ENCODE measurements at places on chromosomes 4 and X.

DNA sequence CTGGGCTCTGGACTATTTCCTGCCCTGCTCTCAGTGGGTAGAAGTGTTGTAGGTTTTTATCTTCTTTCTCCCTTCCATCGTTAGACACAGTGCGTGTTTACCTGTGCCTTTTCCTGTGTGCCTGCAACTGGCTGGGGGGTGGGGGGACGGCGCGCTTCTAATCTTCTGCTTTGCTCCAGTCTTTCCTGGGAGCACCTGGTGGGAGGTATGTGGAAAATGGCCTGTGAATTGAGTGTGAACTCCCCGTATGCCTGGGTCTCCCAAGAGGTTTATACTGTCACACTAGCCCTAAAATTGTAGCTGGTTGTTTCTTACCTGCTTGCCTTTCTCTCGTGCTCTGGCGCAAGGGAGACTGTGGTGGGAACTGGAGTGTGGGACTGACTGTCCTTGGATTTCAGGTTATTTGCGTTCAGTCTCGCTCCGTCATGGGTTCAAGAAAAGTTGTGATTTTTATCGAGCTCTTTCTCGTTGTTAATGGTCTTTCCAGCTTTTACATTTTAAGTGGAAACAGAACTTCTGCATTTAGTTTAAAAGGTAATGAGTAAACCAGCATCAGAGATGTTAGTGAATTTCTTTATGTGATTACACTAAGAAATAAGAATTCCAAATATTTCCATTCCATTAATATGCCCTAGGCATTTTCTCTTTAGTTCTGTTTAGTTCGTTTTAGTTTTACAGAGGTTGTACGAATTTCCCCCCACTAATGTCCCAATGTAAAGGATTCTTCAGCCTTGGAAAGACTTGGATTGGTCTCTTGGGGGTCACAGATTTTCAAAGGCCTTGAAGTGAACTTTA is 15.3 kb downstream of the MRPL1 start:
- DNase-seq = no peak

DNA sequence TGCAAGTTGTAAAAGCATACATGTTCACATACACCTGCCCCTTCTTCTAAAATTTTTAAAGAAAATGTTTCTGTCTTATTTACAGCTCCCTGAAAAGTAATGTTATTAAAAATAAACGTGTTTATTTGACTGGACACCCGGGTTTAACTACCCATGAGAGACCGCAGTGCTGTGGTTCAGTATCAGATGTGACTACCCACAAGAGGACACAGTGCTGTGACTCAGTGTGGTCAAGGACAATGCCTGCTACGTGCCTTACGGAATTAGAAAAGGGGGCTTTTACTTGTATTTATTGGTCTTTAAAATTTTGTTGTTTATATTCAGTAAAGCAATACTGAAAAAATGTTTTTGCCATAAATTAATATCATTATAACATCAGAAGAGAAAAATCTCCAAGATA is 641.4 kb downstream of the TRIML1 start:
- DNase-seq = no peak

- DNase-seq = no peak
Measured at GRCh38 chrX:71941145-71941544, 30.5 kb downstream of the NHSL2 start.

- DNase-seq = no peak
Measured at GRCh38 chr4:181030961-181031360, 1212.2 kb upstream of the TENM3 start.

DNA sequence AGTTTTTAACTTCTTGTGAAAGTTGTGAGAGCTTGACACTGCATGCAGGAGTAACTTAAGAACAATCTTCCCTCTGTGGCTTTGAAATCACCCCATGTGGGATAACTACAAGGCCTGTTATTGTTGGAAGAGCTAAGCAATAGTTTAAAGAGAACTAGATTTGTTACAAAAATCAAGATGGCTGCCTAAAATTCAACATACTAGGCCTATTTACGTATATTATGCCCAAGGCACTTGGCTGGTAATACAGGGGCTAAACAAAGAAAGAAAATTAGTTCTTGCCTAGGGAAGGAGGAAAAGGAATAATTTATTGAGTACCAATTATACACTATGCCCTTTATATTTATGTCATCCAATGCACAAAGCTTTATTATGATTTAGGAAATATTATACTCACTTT is 36.1 kb downstream of the DMD start:
- DNase-seq = no peak

DNA sequence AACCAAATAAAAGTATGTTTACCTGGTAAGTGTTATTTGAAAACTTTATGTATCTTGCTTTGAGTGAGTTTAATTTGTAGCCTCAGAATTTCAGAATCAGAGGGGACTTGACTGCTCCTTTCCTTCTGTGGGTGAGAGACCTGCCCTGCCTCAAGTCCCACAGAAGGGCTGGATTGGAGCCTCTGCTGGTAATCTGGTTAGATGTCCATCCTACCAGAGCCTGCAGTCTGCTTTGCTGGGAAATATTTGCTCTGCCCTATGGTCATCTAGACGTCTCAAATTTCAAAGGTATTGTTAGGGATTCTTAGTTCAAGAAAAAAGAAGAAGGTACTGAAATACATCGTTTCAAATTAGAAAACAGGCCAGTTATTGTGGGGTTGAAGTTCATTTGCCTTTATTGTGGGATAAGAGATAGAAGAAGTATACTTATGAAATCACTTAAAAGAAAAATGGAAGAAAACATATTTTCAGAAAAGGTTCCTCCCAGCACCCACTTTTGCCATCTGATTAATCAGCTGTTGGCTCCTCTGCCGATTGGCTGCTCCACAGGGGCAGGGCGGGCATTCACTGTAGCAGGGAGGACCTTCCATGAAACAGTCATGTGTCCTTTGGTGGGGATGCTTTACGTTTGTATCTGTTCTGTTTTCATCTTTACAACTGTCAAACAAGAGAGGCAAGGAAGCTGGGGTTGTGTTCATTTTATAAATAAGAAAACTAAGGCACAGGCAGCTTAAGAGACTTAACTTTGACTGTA is 73.3 kb upstream of the TLR2 start:
- DNase-seq = no peak

DNA sequence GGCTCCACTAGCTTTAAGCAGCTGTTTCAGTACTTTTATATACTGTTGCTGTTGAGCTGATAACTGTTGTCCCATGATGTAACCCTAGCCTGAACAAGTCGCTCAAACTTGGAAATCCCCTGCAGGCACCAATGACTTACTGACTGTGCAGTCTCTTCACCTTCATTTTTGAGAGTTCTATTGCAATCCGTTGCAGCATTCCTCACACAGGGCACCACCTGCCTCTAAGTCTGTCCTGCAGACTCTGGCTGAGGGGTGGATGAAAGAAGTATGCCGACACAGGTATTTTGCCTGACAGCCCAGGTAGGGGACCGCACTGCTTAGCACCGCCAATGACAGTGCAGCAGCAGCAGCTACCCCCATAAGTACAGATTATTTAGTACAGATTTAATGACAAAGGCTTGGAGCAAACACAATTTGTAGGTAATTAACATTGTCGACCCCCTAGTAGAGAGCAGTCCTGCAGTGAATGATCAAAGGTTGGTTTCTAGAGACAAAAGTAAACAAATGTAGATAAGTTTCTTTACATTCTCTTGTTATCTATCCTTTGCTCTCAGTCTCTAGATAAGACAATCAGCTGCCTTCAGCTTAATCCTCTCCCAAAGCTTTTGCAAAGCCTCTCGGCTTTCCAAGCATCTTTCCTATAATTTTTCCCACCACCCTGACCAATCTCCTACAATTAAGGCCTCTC is 205.0 kb downstream of the PABPC4L start:
- no peak for DNase-seq

- DNase-seq = no peak
Measured at GRCh38 chr4:140135529-140136088, 18.4 kb downstream of the MAML3 start.

DNA sequence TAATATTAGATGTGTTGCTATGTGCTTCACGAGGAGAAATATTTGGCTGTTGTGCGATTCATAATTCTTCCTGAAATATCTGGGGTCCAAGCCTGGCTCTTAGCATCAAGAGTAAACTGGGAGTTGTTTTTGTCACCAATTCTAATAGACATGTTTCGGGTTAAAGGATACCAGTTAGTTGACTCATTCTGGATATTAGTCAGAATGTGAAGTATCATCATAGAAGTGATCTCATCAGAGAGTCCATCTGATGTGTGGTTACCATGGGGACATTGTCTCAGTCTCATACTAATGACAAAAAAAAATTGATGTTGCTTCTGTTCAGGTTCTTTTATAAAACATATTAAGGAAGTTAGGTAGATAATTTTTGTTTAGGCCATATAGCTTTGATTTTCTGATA is 57.2 kb upstream of the MTMR1 start:
- DNase-seq = peak; percentile 26

DNA sequence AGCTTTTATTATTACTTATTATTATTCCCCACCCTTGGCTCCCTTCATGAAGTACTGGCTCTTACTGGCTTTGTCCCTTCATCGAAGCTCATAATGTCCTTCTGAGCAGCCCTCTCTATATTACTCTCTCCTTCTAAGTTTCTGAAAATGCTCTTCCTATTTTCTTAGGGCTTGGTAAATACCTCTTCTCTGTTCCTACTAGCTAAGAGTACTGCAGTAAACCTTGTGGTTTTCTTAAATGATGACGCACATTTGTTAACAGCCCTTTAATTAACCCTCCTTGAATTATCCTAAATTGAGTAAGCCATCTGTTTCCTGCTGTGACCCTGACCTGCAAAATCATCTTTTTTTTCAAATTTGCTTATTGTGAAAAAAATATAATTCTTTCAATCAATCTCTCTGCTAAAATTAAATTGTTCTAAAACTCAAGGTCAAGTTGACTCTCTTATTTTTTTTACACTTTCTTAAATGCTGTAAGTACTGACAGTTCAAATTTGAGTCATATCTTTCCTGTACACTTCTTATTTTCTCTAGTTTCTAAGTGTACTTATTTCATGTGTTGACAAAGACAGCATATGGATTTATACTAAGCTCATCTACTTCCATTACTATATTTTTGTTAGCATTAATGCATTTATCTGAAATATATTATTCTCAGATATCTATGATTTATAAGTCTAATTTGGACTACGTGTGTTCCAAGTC is 148.9 kb downstream of the ADAM29 start:
- no peak for DNase-seq

DNA sequence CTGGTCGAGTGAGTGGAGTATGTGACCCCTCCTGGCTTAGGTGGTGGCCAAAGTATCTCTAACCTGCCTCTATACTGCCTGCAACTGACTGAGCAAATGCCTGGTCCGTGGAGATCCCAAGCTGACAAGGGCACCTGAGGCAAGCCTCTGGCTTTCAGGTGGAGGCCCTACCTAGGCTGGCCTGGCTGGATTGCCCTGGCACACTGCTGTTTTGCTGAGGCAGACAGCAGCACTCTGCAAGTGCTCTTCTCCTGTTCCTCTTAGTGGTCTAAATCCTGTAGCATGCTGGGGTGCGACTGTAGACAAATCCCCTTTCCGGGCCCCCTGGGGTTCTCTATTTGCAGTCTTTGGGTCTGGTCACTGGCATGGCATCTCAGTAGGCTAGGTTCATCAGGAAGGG is 44.8 kb downstream of the PNMA5 start:
- no peak for DNase-seq
